GM23338 (cell line): ENCODE measurements at places on chromosomes 13 and 19. TPM values are rescaled to one million over a fixed set of nuclear protein-coding genes. Genes with fewer than 3 reads are reported as not detected.

Gene TMC4
- 0.58 and 2.3 TPM in 2 replicates for total RNA-seq

Gene PLA2G4C
- total RNA-seq: 2.0 and 3.4 TPM in 2 replicates

Gene RFPL4A
- not detected in 2 replicates for total RNA-seq

Gene LGALS13
- total RNA-seq: not detected in 2 replicates

Gene GNG8
- total RNA-seq: not detected in 2 replicates

Gene VMAC
- total RNA-seq: 3.2 and 3.7 TPM in 2 replicates
